ENCODE measurements at places on chromosomes 11 and 22. TPM values are rescaled to one million over a fixed set of nuclear protein-coding genes. Genes with fewer than 3 reads are reported as not detected.

- DNase-seq = no peak
These were observed 70.5 kb downstream of the RPUSD4 start for GRCh38 chr11:126140926-126141280.

OR6T1 gene
- total RNA-seq = not detected

BET1L gene
- total RNA-seq = 44.7 TPM

GDPD4 gene
- total RNA-seq = not detected

TMA7B gene
- not detected for total RNA-seq

TRIM51G gene
- total RNA-seq = not detected

DNA sequence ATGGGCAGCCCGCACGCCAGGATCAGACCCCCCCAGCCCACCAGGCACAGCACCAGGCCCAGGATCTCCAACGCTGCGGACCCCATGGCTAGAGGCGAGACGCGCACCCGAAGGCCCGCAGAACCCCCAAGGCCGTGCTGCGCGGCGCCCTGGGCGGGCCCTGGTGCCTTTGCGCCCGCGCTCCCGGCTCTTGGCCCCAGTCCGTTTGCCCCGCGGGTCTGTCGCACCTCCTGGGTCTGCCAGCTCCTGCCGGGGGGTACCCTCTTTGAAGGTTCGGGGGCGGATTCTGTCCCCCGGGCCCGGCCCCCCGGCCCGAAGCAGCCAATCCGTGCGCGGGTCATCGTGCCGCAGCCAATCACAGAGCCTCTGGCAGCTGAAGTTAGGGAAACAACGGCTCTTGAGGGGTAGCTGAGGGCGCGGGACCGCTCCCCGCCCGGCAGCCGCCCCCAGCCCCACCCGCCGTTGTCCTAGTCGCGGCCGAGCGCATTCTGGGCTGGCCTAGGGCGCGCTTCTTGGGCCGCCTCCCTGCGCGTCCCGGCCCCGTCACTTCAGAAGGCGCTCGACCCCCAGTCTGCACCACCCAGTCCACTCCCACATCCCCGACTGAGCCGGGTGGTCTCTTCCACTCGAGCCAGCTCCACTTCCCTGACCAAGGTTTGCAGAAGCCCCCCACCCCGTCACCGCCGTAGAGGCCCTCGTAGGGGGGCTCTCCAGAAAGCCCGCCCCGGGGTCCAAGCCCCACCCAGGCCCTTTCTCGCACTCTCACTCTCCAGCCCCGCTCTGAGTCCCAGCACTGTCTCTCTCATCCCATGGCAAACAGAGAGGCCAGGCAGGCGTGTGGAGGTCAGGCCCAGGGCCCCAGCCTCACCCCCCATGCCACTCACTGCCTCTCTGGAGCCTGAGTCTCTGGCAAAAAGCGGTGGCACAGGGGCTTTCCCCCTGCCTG, at the start of gene CLDN5:
Gene CLDN5, minus strand, starts transcription at position 241 of the 946 bp plus-strand sequence. Its CDS starts 155 bp downstream, at position 86.
- DNase-seq = no peak

KDM4D gene
- 1.2 TPM for total RNA-seq

KCTD14 gene
- 1.7 TPM for total RNA-seq

- DNase-seq = no peak
These were observed 51.3 kb upstream of the NNMT start for GRCh38 chr11:114244726-114245394.

DHCR7 gene
- total RNA-seq = 65.5 TPM

DNA sequence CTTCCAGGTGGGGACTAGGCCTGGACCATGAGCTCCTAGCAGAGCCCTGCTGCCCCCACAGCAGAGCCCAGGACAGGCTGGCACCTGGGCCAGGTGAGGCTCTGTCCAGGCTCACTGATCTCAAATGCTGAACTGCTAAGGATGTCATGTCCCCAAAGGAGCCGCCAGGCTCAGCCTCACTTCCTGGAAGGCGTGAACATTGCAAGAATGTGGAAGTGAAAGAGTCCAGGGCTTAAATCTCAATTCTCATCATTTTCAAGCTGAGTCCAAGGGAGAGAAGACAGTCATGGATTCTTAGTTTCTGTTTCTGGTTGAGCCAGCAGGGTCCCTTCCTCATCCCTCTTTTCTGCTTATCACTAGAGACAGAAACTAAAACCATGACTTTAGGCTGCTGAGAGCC, 5.0 kb downstream of the ASCL2 start:
- DNase-seq = peak; percentile 26

GAS2 gene
- 18.1 TPM for total RNA-seq

- no peak for DNase-seq
These were observed 1.6 kb downstream of the TRIM29 start for GRCh38 chr11:120136356-120136755.

GRCh38 chr11:11440144-11440543, 87.1 kb upstream of the CSNK2A3 start:
- DNase-seq = no peak

DNA sequence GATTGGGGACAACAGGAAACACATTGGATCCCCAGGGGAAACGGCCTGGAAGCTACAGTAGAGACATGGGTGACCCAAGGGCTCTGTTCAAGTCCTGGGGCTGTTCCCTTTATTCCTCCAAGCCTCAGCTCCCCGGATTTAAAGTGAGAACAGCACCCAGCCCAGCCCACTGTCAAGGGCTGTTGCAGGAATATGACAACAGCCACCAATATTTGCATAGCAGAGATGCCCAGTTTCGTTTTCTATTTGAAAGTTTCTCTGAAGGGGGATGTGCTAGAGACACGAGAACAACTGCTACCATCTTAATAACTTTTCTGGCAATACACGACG, 81.1 kb upstream of the WNT7B start:
- no peak for DNase-seq

SLC5A1 gene
- total RNA-seq = not detected

DNA sequence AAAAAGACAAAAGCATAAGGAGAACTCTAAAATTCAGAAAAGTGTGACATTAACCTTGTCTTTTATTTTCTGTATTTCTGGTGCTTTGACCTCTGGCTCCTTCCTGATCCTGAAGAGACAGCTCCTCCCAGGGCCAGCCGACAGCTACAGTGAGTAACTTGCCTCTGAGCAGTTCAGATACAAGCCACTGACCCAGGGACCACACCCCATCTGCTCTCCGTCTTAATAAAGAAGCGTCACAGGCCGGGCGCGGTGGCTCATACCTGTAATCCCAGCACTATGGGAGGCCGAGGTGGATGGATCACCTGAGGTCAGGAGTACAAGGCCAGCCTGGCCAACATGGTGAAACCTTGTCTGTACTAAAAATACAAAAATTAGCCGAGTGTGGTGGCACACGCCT, 6.5 kb downstream of the MLC1 start:
- no peak for DNase-seq

RCOR2 gene
- total RNA-seq = 7.2 TPM

- DNase-seq = no peak
These were observed 377.4 kb downstream of the DYNC2H1 start for GRCh38 chr11:103486604-103487003.

CHRM4 gene
- 9.4 TPM for total RNA-seq

DNA sequence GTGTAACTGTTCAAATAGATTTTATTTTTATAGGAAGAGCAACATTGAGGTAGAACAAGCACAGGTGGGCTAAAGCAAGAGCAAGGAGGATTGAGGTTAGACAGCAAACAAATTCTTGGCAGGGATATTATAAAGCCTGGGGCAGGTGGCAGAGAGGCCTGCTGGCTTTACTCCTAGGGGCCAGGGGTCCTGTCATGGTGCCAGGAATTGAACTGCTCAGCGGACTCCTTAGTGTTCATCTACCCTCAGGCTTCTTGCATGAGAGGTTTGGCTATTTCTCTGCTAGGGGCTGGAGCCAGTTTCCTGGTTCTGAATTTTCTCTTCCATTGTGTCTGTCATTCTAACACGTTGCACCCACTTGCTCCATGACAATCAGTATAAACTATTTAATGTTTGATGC, 217.2 kb upstream of the NCAM1 start:
- peak; percentile 58 for DNase-seq

DNA sequence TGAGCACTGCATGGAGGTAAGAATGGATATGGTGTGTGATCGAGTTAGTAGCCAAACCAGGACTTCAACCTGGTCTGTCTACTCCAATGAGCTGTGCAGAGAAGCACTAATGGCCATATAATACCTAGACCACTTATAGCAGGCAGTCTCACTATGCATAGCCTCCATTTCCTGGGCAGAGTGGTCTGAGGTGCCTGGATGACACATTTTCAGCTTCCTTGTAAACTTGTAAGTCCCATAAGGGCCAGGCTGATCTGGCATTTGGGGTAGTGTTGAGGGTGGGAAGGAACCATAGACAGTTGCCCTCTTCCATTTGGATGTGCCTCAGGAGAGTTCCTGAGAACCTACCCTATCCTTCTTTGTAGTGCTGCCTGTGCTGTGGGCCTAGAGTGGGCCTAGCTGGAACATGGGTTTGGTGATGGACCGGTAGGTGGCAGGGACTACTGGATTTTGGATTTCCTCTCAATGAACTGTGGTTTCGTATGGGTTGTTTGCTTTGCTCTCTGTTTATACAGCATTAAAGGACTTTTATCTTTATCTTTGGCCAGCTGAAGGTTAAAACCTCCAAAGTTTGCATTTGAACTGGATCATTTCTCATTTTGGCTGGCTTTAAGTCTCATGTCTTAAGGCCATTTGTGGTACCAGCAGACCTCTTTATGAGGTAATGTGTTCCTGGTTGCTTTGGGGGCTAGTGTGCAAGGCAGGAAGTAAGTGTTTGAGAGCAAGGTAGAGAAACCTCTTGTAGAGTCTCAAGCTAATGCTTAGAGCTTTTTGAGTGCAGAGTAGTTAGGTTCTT, 86.9 kb downstream of the STIM1 start:
- DNase-seq = no peak

DNA sequence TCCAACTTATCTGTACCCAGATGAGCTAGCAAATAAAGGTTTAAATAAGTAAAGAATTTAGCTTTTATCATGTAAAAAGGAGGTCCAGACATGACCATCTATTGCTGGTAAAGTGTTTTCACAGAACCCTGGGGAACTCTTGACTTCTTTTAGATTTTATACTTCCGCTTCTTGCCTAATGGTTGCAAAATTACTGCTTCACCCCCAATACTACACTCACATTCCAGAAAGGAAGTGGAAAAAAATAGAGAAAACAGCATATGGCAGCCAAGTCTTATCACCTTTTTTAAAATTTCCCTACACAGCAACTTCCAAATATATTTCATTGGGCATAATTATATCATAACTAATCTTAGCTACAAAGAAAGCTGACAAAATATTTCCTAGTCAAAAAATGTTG, 12.1 kb downstream of the BBOX1 start:
- no peak for DNase-seq

SESN3 gene
- 114 TPM for total RNA-seq

DNA sequence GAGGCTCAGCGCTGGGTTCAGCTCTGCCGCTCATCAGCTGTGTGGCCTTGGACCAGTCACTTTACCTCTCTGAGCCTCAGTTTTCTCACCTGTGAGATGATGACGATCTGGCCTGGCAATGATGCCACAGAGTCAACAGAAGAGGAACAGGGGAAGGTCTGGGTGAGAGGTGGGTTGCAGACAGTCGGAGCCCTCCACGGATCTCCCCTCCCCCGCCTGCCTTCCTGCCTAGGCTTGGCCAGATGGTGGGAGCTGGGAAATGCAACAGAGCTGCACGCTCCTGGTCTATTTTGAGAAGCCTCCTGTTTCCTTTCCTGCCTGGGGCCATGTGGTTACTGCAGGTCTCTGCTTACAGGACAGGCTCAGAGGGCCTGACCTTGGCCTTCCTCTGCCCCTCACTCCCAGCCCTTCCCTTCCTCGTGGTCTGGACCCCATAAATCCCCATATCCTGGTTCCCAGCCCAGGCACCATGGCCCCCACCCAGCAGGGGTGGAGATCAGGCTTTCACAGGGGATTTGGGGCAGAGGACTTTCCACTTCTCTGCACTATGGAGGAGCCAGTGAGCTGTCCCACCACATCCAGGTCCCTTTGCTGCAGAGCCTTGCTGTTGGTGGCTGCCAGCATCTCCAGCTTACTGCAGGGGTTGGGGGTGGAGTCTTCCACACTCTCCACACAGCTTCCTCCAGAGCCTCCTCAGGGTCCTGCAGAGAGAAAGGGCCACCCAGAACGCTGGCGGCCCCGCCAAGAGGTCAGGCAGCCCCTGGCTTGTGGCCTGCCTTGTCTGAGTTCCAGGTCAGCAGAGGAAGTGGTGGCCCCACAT, 46.9 kb downstream of the C11orf96 start:
- no peak for DNase-seq

SEPTIN3 gene
- 392 TPM for total RNA-seq

KDELR3 gene
- total RNA-seq = 1.0 TPM

DNA sequence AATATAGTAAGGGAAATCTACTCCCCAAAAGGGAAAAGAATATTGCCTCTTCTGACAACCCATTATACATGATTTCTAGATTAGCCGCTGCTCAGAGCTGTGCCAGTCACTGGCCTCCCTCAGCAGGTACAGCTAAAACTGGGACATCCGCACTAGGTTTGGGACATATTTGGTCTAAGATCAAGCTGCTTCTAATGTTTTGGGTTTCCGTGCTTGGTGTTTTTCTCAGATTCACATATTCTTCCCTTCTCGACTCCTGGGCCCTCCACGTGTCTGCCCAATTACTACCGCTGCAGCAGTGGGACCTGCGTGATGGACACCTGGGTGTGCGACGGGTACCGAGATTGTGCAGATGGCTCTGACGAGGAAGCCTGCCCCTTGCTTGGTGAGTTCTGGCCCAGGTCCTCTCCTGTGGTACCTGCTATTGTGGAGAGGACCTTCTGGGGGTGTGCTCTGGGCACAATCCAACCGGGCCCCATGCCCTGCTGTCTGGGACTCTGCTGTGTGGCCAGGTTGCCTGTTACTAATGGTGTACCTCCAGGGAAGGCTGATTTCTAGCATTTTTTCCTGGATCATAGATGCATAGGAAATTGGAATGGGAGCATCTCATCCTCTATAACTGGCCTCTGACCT, 138.1 kb upstream of the SORL1-AS1 start:
- no peak for DNase-seq

GRCh38 chr11:64268893-64269539, 15.4 kb downstream of the BAD start:
- DNase-seq = no peak

- DNase-seq = no peak
These were observed 90.0 kb downstream of the ARHGAP42 start for GRCh38 chr11:100777103-100777502.

DNA sequence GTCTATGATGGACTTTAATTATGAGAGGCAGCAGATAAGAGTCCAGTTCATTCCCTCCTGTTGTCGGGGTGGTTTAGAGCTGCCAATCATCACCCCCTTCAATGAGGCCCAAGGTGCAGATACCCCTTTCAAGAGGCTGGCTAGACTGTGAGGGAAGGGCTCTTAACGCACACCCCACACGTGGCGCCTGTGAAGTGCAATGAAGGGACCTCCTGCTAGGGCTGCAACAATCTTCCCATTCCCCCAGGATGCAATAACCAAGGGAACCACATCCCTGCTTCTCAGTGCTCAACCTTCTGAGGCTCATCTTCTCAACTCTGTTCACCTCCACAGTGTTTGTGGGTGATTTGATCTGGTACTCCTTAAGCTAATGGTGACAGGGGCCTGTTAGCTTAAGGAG, 19.0 kb downstream of the TENM4 start:
- no peak for DNase-seq

MIEF1 gene
- total RNA-seq = 31.6 TPM

DNA sequence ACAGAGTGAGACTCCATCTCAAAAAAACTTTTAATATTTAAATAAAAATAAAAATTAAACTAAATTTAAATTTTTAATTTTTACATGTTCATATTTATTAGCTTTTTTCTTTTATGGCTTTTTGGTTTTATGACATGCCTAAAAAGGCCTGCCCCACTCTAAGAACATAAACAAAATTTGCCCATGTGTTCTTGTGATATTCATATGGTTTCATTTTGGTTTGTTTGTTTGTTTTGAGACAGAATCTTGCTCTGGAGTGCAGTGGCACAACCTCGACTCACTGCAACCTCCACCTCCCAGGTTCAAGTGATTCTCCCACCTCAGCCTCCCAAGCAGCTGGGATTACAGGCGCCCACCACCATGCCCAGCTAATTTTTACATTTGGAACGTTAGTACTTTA, 27.7 kb downstream of the SUSD2 start:
- no peak for DNase-seq

- DNase-seq = no peak
These were observed 218.0 kb downstream of the ST3GAL4 start for GRCh38 chr11:126573325-126573978.
